ENCODE measurements at places on chromosomes 6 and 20.
A peak's percentile ranks its signal among the peaks of the same experiment; 100 is the strongest.

- peak; percentile 90 for DNase-seq
Observed at GRCh38 chr20:57835588-57836455, 126.0 kb upstream of the PMEPA1 start.

DNA sequence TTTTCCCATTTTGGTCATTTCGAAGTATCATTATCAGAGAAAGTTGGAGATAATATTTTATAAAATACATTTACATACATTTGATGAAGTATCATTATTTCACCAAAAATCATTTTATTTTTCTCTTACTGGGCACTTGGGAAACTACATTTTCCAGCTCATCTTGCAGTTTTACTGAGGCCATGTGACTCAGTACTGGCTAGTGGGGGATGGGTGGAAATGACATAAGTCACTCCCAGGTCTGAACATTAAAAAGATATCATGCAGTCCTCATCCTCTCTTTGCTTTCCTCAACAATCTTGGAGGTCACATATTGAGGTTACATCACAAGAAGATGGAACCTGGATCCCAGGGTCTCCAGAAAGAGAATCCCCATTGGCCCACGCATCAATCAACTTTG, 84.1 kb downstream of the CD24 start:
- DNase-seq, result no peak

- DNase-seq, result no peak
Observed at GRCh38 chr6:71393981-71394432, 105.4 kb downstream of the OGFRL1 start.

DNA sequence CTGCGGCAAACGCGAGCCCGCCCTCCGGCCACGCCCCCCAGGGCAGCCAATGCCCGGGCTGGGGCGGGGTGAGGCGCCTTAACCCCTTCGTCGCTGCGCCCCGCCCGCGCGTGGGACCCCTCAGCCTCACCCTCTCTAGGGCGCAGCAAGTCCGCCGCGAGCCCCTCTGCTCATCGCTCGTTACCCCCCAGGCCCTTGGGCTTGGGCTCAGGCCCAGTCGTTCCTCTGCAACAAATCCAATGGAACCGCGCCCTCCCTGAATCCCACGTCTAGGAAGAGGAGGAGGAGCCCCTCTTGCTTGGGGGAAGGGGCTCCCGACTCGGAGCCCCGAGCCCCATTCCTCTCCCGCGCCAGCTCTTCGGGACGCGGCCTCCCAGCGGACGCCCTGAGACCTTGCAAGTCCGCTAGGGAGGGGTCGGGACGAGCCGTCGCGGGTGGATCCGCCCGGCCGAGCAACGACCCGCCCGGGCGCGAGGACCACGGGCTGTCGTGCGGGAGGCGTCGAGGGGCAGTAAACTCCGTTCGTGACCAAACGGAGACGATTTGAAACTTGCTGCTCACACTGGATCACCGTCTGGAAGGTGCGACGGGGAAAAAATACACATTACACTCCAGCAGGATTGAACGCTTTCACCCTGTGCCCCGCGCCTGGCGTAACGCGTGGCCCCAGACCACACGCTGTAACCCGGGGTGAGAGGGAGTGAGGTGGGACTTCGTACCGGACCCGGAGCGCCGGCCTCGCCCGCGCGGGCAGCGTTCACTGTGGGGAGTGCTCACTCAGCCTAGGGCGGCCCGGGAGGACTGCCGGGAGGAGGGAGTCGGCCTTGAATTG, 477 bp upstream of the LZTS3 start:
- peak; percentile 96 for DNase-seq

GRCh38 chr20:35120012-35120701, 27.0 kb downstream of the EDEM2 start:
- DNase-seq, result no peak

GRCh38 chr20:35974256-35974655, 5.9 kb downstream of the CNBD2 start:
- DNase-seq, result no peak

- no peak for DNase-seq
Observed at GRCh38 chr20:7387638-7388193, 552.5 kb downstream of the HAO1 start.

DNA sequence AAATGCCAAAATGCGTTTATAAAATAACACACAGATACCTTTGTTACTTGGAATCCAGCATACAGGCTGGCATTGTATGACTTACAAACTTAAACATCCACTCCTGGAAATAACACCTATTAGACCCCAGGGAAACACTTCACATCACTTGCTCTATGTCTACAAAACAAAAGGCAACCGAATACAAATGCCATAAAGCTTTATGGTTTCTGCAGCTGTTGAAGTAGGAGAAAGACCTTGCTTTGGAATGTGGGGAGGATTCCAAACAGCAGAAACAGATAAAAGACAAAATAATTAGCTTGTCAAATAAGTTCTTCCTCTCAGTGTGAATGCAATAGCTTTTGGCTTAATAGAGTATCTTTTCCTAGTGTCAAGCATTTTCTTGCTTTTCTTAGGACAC, 9.8 kb upstream of the AMD1 start:
- no peak for DNase-seq

GRCh38 chr6:76342611-76343160, 270.2 kb upstream of the IMPG1 start:
- no peak for DNase-seq

DNA sequence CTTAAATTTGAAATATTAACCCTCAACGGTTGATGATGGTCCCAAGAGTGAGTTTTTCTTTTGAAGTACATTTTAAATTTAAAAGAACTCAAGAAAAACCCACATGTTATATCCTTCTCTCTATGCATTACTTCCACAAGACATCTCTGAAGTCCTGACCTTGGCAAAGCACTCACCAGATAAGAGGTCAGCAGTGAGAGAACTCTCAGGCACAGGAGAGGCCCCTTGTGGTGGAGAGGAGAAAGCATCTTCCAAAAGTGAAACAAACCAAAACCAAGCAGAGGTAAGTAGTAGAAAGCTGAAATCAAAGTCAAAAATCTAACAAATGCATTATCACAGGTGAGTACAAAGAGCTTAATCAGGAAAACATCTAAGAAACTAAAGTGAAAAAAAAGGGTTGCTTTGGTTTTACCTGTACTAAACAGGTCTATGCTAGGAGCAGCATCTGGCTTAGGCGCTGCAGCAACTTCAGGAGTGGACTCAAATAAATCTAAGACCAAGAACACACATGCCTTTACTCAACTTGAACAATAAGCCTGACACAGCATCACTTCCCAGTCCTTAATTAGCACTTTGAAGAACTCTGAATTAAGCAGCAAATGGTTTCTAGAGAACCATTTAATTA, 80.5 kb downstream of the PRSS35 start:
- DNase-seq, result no peak

DNA sequence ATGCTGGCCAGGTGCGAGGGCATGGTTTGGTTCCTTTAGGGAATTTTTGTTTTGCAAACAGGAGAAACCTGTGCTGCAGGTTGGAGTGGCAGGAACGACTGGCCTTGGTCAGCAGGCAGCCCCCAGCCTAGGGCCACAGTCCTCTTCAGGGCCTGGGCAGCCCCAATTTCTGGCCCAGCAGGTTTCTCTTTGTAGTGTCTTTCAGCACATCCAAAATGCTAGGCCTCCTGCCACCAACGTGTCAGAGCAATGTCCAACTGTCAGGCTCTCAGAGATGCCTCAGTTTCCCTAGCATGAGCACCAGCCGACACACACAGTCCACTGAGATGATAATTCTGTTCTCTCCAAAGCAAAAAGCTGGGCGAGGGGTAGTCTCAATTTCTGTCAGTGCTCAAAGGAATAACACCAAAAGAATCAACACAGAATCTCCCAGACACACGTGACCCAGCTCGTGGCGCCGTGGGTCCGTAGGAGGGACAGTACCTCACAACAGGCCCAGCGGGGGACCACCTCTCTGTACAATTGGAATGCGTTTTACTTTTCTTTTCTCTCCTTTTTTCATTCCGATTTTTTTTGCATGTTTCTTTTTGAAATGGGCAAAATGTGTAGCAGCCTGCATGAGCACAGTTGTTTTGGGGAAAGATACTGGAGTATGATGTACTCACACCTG, 125.9 kb downstream of the TAF4 start:
- no peak for DNase-seq

DNA sequence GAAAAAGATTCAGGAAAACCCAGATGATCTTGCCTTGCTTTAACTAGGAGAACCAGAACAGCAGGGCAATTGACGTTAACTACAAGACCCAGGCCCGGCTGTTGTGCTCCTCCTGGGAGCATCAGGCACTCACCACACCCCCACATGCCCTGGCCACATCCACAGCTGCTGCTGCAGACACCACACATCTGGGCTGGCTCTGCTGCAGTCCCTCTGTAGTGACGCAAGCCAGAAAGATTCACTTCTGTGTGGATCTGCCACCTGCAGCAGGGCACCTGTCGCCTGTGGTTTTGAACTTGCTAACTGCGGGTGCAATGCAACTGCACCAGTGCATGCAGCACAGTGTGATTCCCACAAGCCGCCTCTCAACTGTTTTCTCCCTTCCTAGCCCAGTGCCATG, 228.8 kb downstream of the SYNDIG1 start:
- DNase-seq, result no peak

DNA sequence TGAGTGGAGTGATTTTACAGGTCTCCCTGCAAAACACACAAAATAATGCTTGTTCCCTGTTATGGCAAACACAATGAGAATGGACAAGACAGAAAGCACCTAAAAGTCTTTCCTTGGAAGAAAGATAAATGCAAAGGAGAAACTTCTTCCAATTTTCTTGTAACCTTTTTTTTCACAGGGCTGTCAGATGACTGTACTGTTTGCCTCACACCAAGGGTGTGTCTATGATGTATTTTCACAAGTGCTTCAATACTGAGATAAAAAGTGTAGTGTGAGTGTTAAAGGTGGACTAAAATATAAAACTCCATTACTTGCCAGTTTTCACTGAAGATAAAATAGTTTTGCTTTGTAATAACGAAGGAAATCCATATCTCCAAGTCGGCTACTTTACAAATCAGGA, 194.5 kb downstream of the CENPW start:
- DNase-seq, result no peak

DNA sequence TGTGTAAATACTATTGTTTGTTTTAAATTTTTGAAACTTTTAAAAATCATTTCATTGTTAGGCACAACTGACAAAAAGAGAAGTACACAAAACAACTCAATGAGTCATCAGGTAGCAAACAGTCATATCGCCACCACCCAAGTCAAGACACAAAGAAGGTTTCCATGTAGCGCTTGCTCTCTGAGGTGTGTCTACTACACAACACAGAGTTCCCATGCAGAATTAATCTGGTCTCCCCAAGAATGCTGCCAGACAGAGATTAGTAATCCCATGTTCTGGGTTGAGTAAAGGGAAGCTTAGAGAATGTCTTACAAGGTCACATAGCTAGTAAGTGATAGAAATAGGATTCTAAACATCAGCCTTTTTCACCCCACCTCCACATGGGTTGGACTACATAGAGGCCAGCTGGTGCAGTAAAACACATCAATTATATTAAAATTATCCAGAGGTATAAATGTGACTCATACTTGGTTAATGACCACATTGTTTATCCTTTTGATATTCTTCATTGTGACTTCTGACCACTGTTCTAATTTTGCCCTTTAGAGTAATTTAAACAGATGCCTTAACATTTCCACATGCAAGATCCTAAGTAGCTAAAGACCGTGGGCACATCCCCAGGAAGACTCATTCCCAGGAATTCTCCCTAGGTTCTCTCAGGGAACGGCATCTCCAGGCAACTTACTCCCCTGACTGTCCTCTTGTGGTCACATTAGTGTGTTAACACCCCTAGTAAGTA, 413.5 kb downstream of the PRKN start:
- DNase-seq, result no peak

GRCh38 chr6:130575557-130575956, 209.7 kb downstream of the TMEM200A start:
- no peak for DNase-seq

- DNase-seq, result no peak
Observed at GRCh38 chr6:125773387-125774341, 17.1 kb upstream of the NCOA7 start.

GRCh38 chr6:141610741-141611140, 522.0 kb upstream of the GJE1 start:
- no peak for DNase-seq

GRCh38 chr6:157814883-157815282, 8.2 kb upstream of the SNX9 start:
- DNase-seq, result no peak

- DNase-seq, result no peak
Observed at GRCh38 chr6:36962874-36963273, 8.3 kb downstream of the PI16 start.

- DNase-seq, result no peak
Observed at GRCh38 chr20:40197691-40198090, 491.3 kb downstream of the MAFB start.

- no peak for DNase-seq
Observed at GRCh38 chr6:150962436-150962835, 96.9 kb downstream of the MTHFD1L start.

- DNase-seq, result no peak
Observed at GRCh38 chr20:56689318-56689717, 60.2 kb downstream of the TFAP2C start.

GRCh38 chr6:169045486-169045885, 208.2 kb downstream of the THBS2 start:
- no peak for DNase-seq

GRCh38 chr6:80214436-80215022, 108.1 kb downstream of the BCKDHB start:
- peak; percentile 61 for DNase-seq

- no peak for DNase-seq
Observed at GRCh38 chr6:125432963-125433362, 131.2 kb upstream of the HDDC2 start.

DNA sequence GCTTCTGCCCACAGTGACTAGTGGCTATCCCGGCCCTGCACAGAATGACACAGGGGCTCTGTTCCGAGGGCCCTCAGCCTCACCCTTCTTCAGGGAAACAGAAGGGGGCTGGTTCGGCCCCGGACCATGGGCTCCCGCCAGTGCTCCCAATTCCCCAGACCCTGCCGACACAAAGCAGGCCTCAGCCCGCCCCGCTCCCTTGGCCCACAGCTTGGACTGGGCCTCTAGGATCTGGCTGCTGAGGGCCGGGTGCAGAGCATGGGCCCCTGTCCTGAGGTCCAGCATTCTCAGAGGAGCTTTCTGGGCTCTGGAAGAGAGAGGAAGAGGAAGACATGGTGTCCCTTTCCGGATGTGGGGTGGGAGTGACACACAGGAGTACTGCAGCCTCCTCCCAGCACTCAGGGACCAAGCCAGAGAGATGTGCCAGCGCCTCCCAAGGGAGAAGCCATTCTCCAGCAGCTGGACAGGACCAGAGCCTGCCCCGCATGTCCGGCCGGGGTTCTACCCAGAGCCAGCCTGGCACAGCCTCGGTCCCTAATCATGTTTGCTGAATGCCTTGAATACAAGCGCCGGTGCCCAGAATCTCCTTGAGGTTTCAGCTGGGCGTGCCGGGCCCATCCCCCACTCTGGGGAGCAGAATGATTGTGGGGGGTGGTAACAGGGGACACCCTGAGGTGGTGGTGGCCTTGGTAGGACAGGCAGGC, 23.9 kb downstream of the C20orf203 start:
- no peak for DNase-seq

DNA sequence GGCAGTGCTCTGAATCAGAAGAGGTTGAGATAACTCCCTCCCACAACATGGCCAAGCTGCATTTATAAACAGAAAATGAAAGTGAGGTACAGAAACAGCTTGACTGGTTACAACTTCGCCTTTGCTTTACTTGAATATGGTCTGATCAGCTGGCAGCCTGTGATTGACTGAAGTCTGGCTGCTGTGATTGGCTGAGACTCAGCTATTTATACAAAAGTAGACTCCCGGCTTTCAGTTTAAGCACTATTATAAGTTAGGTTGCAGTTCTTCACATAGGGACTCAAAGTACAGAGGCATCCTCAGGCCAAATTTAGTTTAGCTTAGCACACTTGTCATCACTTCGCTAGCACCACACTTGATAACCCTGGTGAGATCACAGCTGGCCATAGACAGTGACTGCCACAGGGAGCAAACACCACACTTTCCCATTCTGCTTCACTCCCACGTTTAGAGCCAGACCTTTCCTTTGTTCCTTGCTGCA, 362.6 kb downstream of the EPM2A start:
- DNase-seq, result no peak

Measured in NCI-H2171 (cell line).